ENCODE measurements at places on chromosomes 13 and 19. TPM values are rescaled to one million over a fixed set of nuclear protein-coding genes. Genes with fewer than 3 reads are reported as not detected.

Gene CEACAM16
- total RNA-seq: not detected

Gene APC2
- 0.08 TPM for total RNA-seq

Gene SRRM5
- 0.38 TPM for total RNA-seq

Gene ZNF486
- total RNA-seq: 1.2 TPM

Gene TMEM143
- 50.2 TPM for total RNA-seq

Data from cardiac septum (tissue), 1 donor.